ENCODE measurements at places on chromosomes 7 and 10.

DNA sequence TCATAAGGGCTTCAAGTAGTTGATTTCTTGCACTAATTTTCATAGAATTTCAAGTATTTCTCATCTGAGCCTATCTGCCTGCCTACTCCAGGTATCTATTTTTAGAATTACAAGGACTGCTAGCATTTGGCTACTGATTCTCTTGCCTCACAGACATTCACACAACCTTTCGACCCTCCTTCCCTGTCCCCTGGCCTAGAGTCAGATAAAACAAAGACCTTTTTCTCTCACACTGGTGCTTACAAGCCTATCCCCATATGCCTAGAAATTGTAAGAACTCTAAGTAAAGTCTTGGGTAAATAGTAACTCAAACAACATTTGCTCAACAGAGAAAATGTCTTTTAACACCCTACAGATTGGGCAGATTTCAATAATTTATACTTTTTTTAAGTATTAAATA, 6.3 kb downstream of the GPAM start:
- peaks cover 30% of the 10 kb centered on the region for H3K36me3 ChIP-seq
- H3K4me1 ChIP-seq, result no peaks in the 10 kb centered on the region
- H3K27me3 ChIP-seq, result no peaks in the 10 kb centered on the region
- no peak overlapping the region for H3K4me3 ChIP-seq
- DNase-seq, result no peak
- no peak overlapping the region for H3K27ac ChIP-seq

DNA sequence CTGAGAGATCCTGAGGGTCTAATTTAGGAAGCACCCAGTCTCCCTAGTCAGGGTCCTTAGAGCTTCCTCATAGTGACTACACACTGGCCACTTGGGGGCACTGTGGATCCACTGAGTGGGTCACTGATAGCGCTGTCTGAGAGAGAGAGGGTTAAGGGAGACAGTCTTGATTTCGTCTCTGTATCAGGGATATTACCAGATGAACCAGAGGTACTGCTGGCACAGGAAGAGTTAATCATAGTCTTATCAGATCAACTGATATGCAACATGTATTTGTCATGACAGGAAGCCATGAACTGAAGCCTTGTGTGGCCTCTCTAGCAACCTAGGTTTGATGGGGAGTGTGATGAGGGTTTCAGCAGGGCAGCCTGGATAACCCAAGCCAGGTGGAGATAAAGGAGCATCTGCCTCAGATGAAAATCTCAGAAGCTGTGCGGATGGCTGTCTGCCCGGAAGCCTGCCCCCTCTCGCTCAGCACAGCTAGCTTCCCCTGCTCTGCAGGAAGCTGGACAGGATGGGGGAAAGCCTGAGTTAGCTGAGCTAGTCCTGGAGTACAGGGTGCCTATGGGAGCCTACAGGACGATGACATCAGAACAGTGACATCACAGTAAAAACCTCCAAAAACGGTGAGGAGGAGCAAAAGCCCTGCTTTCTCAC, 214.0 kb upstream of the PRSS1 start:
- H3K4me3 ChIP-seq, result peak overlapping the region; percentile 63
- H3K36me3 ChIP-seq, result no peaks in the 10 kb centered on the region
- H3K27me3 ChIP-seq, result peaks cover 8% of the 10 kb centered on the region
- DNase-seq, result peak; percentile 49

- no peaks in the 10 kb centered on the region for H3K36me3 ChIP-seq
- H3K4me1 ChIP-seq, result no peaks in the 10 kb centered on the region
- H3K27me3 ChIP-seq, result peaks cover 52% of the 10 kb centered on the region
- H3K27ac ChIP-seq, result no peak overlapping the region
- DNase-seq, result no peak
These were observed 4.9 kb upstream of the FOXL3 start for GRCh38 chr7:284762-285722.

DNA sequence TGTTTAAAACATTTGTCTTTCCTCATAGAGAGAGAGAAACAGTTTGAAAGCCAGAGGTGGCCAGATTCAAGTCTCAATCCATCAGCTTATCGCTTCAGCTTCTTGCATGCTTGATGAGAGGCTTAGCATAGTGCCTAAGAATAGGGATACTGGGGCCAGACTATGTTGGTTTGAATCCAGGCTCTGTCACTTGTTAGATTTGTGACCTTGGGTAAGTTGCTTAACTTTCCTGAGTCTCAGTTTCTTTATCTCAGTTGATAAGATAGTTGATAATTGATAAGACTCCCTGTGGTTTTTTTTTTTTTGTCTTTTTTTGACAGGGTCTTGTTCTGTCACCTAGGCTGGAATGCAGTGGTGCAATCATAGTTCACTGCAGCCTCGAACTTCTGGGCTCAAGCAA, 12.1 kb upstream of the CDK6 start:
- DNase-seq, result no peak
- no peaks in the 10 kb centered on the region for H3K27me3 ChIP-seq
- H3K4me1 ChIP-seq, result peaks cover 6% of the 10 kb centered on the region
- H3K4me3 ChIP-seq, result no peak overlapping the region
- H3K27ac ChIP-seq, result no peak overlapping the region
- H3K36me3 ChIP-seq, result peaks cover 5% of the 10 kb centered on the region

DNA sequence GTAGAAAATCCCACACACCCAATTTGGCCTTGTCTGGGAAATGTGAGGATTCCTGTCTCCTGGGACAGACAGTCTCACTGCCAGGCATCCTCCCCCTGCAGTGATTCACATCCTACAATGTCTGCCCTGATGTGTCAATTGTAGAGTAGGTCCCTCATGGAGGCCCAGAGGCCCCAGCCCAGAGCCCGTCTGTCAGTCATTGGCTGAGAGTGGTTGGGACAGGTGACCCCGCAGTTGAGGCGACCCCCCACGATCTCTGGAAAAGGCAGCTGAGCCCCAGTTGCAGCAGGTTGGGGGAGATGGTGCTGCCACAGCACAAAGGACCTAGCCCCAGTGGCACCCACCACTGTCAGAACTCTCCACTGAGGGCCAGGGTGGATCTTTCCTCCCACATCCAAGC, 84.3 kb upstream of the INSIG1 start:
- peaks cover 6% of the 10 kb centered on the region for H3K36me3 ChIP-seq
- peaks cover 13% of the 10 kb centered on the region for H3K27me3 ChIP-seq
- H3K4me1 ChIP-seq, result peaks cover 8% of the 10 kb centered on the region
- no peak for DNase-seq
- H3K27ac ChIP-seq, result no peak overlapping the region

- no peak overlapping the region for H3K27ac ChIP-seq
- H3K36me3 ChIP-seq, result no peaks in the 10 kb centered on the region
- no peak for DNase-seq
- H3K27me3 ChIP-seq, result no peaks in the 10 kb centered on the region
- no peaks in the 10 kb centered on the region for H3K4me1 ChIP-seq
- no peak overlapping the region for H3K4me3 ChIP-seq
These were observed 346.4 kb upstream of the NPSR1 start for GRCh38 chr7:34311591-34311990.

- peaks cover 11% of the 10 kb centered on the region for H3K4me1 ChIP-seq
- no peak overlapping the region for H3K27ac ChIP-seq
- H3K4me3 ChIP-seq, result no peak overlapping the region
- no peaks in the 10 kb centered on the region for H3K27me3 ChIP-seq
- peaks cover 3% of the 10 kb centered on the region for H3K36me3 ChIP-seq
- no peak for DNase-seq
These were observed 102.7 kb upstream of the FAM3C start for GRCh38 chr7:121498816-121499215.

DNA sequence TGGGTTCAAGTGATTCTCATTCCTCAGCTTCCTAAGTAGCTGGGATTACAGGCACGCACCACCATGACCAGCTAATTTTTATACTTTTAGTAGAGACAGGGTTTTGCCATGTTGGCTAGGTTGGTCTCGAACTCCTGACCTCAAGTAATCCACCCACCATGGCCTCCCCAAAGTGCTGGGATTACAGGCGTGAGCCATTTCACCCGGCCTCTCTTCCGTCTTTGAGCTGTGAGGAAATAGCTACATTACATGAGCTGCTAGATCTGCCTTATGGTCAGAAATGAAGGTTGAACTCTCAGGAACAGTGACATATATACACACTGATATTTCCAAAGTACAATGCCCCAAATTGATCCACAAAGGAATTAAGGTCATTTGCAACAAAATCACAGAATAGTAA, 2.4 kb downstream of the BLVRA start:
- no peak overlapping the region for H3K27ac ChIP-seq
- peaks cover 12% of the 10 kb centered on the region for H3K4me1 ChIP-seq
- H3K36me3 ChIP-seq, result no peaks in the 10 kb centered on the region
- H3K4me3 ChIP-seq, result no peak overlapping the region
- peaks cover 8% of the 10 kb centered on the region for H3K27me3 ChIP-seq

- DNase-seq, result peak; percentile 9
- peaks cover 20% of the 10 kb centered on the region for H3K4me1 ChIP-seq
- peak overlapping the region; percentile 98 for H3K27ac ChIP-seq
- H3K36me3 ChIP-seq, result peaks cover 11% of the 10 kb centered on the region
These were observed 566 bp downstream of the ZNF789 start for GRCh38 chr7:99473315-99473596.

DNA sequence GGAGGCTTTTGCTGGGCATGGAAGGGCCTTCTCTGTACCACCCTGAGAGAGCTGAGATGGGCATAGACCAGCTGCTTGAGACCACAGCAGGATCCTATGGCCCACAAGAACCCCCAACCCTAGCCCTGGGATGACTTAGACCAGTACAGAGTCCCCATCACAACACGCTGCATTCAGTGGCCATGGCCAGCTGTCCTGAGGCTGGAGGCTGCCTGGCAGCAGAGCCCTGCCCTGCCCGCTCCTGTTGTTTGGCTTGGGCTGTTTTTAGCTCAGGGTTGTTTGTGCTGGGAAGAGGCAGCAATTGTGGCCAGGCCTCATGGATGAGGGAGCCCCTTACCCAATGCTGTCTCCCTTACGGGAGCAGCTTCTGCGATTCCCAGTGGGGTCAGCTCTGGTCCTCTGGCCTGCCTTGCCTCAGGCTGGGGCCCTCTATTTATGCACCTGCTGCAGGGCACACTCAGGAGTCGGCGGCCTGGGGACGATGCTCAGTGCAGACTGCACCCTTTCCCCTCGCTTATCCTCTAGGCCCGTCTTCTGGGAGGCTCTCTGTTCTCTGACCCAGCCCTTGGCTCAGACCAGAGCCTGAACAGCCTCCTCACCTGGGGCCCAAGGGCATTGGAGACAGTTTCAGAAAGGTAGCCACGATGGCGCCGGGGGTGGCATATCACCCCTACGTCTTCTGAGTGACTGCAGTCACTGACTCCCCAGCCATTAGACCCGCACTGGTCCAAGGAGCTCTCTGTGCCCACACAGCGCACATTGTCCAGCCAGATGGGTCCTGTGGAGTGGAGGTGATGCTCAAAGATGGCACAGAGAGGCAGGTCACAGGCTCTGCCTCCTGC, 6.3 kb downstream of the LOXL4 start:
- H3K4me1 ChIP-seq, result peaks cover 5% of the 10 kb centered on the region
- DNase-seq, result no peak
- H3K4me3 ChIP-seq, result no peak overlapping the region
